ENCODE measurements at places on chromosomes 7 and 10. TPM values are rescaled to one million over a fixed set of nuclear protein-coding genes. Genes with fewer than 3 reads are reported as not detected.

GPR37 gene
- total RNA-seq = 1.6 TPM

CYREN gene
- total RNA-seq = 39.8 TPM

RTKN2 gene
- 0.74 TPM for total RNA-seq

PON1 gene
- total RNA-seq = not detected

HYAL4 gene
- total RNA-seq = 0.21 TPM

EZH2 gene
- total RNA-seq = 10.3 TPM

PLXDC2 gene
- 1.6 TPM for total RNA-seq

SORCS1 gene
- not detected for total RNA-seq

OPN1SW gene
- total RNA-seq = not detected

PNLIP gene
- total RNA-seq = not detected

CRPPA gene
- 0.85 TPM for total RNA-seq

CPA5 gene
- not detected for total RNA-seq

BHLHA15 gene
- 0.78 TPM for total RNA-seq

SEMA3E gene
- 0.51 TPM for total RNA-seq

RAMP3 gene
- total RNA-seq = not detected

PTPRZ1 gene
- 22.5 TPM for total RNA-seq

FOXI2 gene
- not detected for total RNA-seq

INSYN2A gene
- not detected for total RNA-seq

CPA4 gene
- total RNA-seq = 31.7 TPM

ADAM22 gene
- total RNA-seq = 0.07 TPM

PPP1R3C gene
- total RNA-seq = 6.7 TPM

AKR1C8 gene
- not detected for total RNA-seq

OR2A7 gene
- 2.7 TPM for total RNA-seq

CDHR3 gene
- 3.4 TPM for total RNA-seq

CYP3A7 gene
- not detected for total RNA-seq

WDR37 gene
- total RNA-seq = 11.3 TPM

ELFN1 gene
- 0.07 TPM for total RNA-seq

INA gene
- total RNA-seq = 3.7 TPM

PILRA gene
- total RNA-seq = not detected

LRIT2 gene
- total RNA-seq = not detected

TWIST1 gene
- 2.6 TPM for total RNA-seq

TMEM184A gene
- total RNA-seq = 23.9 TPM

CLCN1 gene
- 0.21 TPM for total RNA-seq

LRRC18 gene
- not detected for total RNA-seq

CFAP46 gene
- total RNA-seq = 0.79 TPM

SPDYE16 gene
- total RNA-seq = 0.05 TPM

MET gene
- total RNA-seq = 66.9 TPM

VWC2 gene
- not detected for total RNA-seq

TUBAL3 gene
- total RNA-seq = 0.35 TPM
